ENCODE measurements at places on chromosomes 3 and 15.

- no peak for DNase-seq
Observed at GRCh38 chr3:31721676-31722075, 189.0 kb downstream of the STT3B start.

- no peak for DNase-seq
Observed at GRCh38 chr3:81198756-81199155, 562.7 kb downstream of the GBE1 start.

DNA sequence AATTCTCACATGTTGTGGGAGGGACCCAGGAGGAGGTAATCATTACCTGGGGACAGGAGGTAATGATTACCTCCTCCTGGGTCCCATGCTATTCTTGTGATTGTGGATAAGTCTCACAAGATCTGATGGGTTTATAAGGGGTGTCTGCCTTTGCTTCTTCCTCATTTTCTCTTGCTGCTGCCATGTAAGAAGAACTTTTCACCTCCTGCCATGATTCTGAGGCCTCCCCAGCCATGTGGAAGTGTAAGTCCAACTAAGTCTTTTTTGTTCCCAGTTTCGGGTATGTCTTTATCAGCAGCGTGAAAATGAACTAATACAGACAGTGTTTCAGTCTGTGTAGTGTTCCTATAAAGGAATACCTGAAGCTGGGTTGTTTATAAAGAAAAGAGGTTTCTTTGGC lies 13.1 kb upstream of the KCTD6 start:
- DNase-seq: no peak

- no peak for DNase-seq
Observed at GRCh38 chr15:100043068-100043641, 298.6 kb downstream of the ADAMTS17 start.

- no peak for DNase-seq
Observed at GRCh38 chr15:35701402-35702046, 155.6 kb upstream of the DPH6 start.

- DNase-seq: no peak
Observed at GRCh38 chr3:179760944-179761343, 108.1 kb downstream of the USP13 start.

DNA sequence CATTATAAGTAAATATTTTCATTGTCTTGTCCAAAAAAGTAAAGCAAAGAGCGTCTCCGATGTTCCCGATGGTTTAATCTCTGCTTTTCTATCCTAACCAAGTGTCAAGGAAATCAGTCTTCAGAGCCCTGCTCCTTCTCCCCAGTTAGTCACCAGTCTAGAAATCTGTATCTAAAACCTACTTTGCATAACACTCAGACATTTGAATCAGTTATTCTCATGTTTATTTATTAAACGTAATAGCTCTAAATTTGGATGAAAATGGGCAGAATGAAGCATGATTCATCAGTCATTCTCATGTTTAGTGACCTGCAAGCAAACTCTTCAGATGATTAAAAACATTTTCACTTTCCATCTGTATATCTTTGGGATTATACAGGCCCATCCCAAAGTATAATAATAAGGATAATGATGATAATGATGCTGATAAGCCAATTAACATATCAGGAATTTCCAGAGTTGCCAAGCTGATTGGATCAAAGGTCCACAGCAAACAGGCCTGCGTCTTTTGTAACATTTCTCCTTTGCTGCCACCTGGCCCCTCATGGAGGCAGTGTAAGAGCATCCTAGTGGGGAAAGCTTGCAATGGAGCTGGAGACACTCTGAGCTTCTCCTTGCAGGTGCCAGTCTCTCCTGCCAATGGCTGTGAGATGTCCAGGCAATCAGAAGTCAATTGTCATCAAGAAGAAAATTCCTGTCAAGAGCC lies 273.9 kb downstream of the IGSF11 start:
- peak; percentile 67 for DNase-seq

DNA sequence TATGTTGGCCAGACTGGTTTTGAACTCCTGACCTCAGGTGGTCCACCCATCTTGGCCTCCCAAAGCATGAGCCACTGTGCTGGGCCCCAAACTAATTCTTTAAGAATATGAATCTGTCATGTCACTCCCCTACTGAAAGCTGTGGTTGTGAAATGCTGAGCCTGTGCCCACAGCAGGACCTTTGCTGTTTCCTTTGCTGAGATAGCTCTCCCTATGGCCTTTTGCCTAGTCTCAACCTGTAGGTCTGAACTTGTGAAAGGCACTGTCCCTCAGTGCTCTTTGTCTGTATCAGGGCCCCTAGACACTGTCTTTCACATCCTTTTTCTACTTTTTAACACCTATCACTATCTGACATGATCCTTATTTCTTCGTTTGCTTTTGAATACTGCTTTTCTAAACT lies 62.7 kb upstream of the CCR4 start:
- DNase-seq: no peak

DNA sequence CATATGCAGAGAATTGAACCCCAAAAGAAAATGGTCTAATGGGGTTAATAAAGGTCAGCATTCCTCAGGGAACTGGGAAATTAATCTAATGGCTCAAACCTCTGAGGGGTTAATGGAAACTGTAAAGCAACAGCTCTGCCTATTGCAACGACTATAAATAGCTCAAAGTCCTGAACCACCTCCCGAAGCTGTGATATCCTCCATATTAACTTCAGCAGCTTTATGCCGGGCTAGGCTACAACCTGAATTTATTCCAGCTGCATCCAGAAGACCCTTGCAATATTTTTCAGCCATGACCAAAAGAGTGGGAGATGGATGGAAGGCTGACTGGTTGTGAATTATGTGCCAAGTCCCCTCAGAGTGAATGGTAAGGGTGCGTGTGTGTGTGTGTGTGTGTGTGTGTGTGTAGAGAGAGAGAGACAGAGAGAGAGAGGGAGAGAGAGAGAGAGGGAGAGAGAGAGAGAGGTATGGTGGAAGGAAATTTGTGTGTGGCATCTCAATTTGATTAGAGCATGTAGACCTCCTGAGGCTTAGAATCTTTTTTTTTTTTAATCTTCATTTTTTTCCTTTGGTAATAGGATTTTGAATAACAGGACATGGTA lies 109.9 kb downstream of the PDCD6IP start:
- no peak for DNase-seq

- no peak for DNase-seq
Observed at GRCh38 chr3:13079051-13079450, 5.8 kb upstream of the IQSEC1 start.

- DNase-seq: no peak
Observed at GRCh38 chr15:41911691-41912345, 18.0 kb upstream of the SPTBN5 start.

- no peak for DNase-seq
Observed at GRCh38 chr15:89803941-89804800, 10.5 kb downstream of the ANPEP start.

GRCh38 chr15:91227766-91228165 lies 127.7 kb downstream of the SV2B start:
- DNase-seq: peak; percentile 41

DNA sequence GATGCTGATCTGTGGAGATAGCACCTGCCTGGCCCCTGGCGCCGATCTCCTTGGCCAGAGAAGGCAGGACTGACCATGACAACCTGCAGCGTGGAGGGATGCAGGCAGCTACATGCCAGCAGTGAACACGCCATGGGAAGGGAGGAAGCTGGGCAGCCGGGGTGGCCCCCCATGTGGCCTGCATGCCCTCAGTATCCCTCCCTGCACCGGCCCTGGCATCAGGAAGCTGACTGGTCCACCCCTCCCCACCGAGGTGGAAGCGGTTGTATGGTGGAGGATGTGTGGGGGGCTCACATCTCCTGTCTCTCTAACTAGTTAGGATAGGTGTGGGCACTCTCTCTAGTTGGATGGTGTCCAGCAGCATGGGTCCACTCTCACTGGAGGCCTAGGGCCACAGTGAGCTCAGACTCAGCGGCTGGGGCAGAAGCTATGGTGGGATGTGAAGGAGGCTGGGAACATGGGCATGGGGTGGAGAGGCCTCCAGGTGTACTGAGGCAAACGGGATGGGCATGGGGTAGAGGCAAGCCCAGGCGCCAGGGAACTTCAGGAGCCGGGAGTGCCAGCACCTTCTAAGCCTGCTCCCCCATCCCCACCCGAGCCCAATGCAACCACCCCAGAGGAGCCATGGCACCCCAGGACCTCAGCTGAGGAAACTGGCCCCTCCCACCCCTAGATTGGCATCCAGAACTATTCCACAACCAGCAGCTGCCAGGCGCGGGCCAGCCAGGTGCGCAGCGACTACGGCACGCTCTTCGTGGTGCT lies 1.8 kb upstream of the ABTB1 start:
- no peak for DNase-seq

DNA sequence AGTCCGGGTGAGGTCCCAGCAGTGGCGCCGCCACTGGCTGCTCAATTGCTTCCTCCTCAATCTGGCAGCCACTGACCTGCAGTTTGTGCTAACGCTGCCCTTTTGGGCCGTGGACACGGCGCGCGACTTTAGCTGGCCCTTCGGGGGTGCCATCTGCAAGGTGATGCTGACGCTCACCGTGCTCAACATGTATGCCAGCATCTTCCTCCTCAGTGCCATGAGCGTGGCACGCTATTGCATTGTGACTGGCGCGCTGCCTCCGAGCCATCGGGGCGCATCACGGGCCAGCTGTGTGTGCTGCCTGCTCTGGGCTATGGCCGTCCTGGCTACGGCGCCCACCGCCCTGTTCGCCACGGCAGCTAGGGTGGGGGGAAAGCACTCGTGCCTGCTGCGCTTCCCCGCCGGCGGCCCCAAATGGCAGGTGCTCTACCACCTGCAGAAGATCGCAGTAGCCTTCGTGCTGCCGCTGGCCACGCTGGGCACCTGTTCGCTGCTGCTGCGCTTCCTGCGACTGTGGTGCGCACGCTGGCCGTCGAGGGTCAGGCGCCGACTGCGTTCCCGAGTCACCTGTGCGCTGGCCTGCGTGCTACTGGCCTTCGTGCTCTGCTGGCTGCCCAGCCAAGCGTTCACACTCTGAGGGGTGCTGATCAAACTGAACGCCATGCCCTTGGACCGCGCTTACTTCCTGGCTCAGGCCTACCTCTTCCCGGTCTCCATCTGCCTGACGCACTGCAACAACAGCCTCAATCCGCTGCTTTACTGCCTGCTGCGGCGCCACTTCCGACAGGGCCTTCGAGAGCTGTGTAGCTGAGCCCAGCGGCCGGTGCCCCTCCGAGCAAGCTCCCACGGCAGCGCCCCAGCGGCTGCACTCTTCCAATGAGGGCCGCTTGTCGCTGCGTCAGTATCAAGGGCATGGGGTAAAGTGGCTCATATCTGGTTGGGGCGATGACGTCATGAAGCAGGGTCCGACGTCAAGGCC lies 20.3 kb upstream of the ADAMTS7 start:
- DNase-seq: no peak

DNA sequence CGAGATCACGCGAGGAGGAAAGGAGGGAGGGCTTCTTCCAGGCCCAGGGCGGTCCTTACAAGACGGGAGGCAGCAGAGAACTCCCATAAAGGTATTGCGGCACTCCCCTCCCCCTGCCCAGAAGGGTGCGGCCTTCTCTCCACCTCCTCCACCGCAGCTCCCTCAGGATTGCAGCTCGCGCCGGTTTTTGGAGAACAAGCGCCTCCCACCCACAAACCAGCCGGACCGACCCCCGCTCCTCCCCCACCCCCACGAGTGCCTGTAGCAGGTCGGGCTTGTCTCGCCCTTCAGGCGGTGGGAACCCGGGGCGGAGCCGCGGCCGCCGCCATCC lies 1.1 kb upstream of the SETD5 start:
- peak; percentile 75 for DNase-seq

- DNase-seq: no peak
Observed at GRCh38 chr3:79587150-79587549, 180.6 kb downstream of the ROBO1 start.

GRCh38 chr3:49607796-49608195 lies 53.5 kb downstream of the BSN start:
- DNase-seq: no peak

GRCh38 chr3:128878556-128879124 lies 780 bp upstream of the ACAD9 start:
- peak; percentile 54 for DNase-seq

- no peak for DNase-seq
Observed at GRCh38 chr3:132435911-132436425, 18.7 kb downstream of the DNAJC13 start.

- DNase-seq: no peak
Observed at GRCh38 chr3:54691289-54691771, 236.5 kb downstream of the LRTM1 start.

DNA sequence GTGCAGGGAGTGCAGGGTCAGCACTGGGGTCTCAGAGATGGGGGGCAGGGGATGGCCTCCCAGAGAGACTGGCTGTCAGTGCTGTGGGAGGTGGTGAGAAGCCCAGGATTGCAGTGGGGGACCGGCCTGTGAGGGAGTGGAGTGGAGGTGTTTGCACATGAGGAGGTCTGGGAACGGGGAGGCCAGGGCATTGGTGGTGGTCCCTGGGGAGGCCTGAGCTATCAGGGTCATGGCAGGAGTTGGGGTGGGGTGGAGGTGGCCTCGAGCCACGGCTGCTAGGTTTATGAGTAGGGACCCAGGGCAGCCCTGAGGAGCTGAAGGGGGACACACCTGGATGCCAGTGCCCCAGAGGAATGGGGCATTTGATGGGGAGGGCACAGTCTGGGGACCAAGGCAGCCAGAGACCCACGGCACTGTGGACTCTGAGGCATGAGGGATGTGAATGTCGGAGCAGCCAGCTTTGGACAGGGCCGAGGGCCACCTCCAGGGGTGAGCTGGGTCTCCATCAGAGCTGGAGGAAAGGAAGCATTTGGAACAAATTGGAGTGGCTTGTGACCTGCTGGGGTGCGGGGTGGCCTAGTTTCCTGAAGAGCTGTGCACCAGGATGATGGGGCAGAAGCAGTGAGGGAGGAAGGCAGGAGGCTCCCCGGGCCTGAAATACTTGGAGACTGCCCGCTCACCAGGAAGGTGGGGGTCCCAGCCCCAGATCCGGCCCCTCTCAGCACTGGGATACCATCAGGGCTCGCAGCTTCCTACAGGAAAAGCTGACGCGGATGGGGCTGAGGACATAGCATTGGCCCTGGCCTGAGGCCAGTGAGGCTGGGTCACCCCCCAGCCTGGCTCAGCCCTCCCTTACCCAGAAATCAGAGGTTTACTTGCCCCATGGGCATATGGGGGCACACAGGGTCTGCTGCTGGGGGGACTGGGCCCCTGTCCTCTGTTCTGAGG lies 9.5 kb upstream of the CSPG4 start:
- DNase-seq: no peak

DNA sequence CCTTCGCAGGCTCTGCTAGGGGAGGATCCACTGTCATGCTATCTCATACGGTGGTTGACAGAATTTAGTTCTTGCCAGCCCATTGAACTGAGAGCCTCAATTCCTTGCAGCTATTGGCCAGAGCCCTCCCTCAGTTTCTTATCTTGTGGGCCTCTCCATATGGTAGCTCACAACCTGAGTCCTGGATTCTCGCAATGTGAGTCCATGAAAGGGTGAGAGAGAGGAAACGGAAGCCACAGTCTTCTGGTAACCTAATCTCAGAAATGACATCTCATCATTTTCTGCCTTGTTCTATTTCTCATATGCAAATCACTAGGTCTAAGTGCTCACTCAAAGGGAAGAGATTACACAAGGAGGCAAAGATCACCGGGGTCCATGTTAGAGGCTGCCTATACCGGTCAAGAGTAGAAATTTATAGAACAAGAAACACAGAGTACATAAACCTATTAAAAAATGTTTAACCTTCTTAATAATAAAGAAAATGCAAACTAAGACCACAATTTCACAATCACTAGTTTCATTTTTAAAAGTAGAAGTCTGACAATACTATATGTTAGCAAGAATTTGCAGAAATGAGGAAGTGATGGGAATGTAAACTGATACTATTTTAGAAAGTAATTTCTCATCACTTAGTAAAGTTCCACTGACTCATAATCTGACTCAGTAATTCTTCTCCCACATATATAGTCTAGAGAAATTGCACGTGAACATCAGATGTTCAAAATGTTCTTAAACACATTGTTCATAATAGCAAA lies 378.4 kb upstream of the AGTR1 start:
- DNase-seq: no peak

GRCh38 chr3:41960826-41961750 lies 815 bp downstream of the ULK4 start:
- DNase-seq: peak; percentile 42
